Activated CD4-positive, alpha-beta T cell treated with anti-CD3 and anti-CD28 coated beads, Interleukin-2, amount 50 U/mL, for 48 hours (primary cell): ENCODE measurements at places on chromosomes 5 and 9.

- no peak for DNase-seq
These were observed 88.9 kb upstream of the PLPPR1 start for GRCh38 chr9:100939636-100940035.

GRCh38 chr5:125961150-125961549 lies 462.1 kb upstream of the GRAMD2B start:
- no peak for DNase-seq

GRCh38 chr5:115735108-115735998 lies 81.1 kb downstream of the CDO1 start:
- DNase-seq, result no peak

DNA sequence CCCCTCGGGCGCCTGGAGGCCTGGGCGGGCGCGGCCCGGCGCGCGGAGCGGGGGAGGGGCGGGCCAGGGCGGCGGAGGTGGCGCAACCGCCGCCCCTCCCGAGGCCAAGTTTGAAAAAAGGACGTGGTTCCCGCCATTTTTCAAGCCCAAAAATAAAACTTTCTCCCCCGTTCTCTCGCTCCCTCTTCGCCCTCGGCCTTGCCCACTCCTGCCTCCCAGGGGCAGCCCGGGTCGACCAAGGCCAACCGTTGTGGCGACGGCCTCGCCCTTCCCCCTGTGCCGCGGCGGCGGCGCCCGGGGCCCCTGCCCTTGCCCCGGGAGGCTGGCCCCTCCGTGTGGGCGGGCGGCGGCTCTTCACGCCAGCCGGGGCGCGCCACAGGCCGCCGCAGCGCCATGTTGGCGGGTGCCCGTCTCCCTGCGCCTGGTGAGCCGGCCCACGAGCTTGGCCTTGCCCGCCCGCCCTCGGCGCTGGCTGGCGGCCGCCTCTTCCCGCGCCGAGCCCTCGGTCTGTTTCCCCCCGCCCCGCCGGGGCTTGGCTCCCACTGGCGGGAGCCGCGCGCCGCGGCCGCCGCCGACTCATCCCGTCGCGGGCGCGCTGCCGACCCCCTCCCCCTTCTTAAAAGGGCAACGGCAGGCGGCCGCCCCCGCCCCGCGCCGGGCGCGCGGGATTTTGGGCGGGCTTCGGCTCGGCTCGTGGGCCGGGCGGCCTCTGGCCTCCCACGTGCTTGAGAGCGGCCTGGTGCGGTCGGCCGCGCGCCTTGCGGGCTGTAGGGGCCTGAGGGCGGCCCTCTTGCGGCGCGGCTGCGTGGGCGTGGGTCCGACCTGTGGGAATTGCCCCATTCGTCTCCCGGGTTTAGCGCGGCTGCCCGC lies 1.3 kb downstream of the ANP32B start:
- peak; percentile 81 for DNase-seq

DNA sequence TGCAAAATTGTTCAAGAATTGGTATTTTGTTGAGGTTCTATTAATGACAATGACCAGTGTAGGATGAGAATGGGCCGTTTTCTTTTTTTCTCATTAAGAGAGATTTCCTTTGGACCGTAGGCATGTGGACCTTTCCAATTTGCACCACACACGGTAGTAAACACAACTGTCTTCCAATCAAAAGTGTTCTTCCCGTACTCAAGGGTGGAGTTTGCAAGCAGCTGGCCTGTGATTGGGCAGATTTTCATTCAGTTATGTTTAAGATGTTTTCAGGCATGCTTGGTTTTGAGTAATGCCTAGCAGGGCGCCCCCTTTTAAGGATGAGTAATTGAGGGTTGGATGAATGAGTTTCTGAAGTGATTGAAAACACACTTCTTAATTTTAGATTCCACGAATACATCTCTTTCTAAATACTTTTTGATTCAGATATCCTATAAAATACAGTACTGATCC lies 2.5 kb downstream of the KDM3B start:
- DNase-seq, result peak; percentile 50

DNA sequence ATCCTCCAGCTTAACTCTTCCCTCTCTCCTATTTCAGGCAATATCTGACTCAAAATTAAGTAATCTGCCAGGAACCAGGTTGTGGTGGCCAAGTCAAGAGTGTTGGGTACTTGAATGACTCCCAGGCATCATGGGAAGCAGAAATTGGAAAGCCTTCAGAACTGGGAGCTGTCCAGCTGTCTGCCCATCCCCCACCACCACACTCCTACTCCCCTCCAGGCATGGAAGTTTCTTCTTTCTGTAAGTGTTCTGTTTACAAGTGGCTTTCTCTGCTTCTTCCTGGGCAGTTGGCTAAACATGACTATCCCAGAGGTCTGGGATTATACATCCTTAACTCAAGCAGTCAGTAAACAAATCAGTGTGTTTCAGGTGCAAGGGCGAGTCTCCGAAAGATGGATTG lies 14.6 kb upstream of the PBX3 start:
- no peak for DNase-seq

DNA sequence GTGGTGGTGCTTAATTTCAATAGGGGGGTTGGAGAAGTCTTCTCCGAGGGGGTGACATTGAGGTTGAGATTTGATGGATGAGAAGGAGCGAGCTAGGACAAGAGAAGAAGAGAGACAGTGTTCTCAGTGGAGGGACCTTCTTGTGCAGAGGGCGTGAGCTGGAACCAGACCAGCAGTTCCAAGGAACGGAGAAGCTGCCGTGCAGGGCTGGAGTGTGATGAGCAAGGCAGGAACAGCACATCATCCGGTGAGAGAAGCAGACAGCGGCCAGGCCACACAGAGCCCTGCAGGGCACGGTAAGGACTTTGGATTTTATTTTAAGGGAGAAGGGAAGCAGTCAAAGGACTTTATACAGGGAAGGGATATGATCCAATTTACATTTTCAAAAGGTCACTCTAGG lies 206.9 kb downstream of the MELK start:
- DNase-seq, result no peak

GRCh38 chr9:85599540-85600105 lies 142.1 kb downstream of the AGTPBP1 start:
- DNase-seq, result no peak
